ENCODE measurements at places on chromosomes 6 and 20.
A peak's percentile ranks its signal among the peaks of the same experiment; 100 is the strongest.

DNA sequence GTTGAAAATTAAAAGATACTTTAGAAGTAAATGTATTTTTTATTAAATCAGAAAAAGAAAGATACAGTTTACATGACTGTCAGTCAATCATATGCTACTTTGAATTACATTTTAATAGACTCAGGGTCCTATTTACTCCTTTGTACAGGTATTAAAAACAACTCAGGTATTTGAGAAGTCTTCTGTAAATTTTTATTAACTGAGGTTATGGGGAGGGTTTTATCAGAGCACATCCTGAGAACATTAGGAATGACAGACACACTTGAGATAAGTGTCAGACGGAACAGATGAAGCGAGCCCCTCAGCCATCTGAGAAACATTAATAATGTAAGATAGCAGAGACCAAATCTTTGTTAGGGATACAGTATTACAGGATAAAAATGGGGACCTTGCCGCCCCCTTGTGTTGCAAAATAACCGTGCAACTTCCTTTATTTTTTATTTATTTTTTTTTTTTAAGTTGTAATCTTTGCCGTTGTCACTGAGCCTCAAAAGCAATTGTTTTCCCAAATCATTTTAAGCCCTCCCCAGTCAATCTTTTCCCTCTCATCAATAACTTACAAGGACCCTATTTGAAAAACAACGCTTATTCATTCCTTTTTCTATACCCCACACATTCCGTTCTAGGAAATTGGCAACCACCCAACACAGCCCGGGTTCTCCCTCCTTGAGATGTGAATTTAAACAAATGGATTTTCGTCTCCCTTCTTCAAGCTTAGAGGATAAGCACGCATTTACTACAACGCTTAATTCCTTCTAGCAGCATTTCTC, 126.7 kb downstream of the BCAS1 start:
- peak; percentile 56 for DNase-seq

- DNase-seq: no peak
Observed at GRCh38 chr6:85118233-85118632, 331.6 kb upstream of the NT5E start.

DNA sequence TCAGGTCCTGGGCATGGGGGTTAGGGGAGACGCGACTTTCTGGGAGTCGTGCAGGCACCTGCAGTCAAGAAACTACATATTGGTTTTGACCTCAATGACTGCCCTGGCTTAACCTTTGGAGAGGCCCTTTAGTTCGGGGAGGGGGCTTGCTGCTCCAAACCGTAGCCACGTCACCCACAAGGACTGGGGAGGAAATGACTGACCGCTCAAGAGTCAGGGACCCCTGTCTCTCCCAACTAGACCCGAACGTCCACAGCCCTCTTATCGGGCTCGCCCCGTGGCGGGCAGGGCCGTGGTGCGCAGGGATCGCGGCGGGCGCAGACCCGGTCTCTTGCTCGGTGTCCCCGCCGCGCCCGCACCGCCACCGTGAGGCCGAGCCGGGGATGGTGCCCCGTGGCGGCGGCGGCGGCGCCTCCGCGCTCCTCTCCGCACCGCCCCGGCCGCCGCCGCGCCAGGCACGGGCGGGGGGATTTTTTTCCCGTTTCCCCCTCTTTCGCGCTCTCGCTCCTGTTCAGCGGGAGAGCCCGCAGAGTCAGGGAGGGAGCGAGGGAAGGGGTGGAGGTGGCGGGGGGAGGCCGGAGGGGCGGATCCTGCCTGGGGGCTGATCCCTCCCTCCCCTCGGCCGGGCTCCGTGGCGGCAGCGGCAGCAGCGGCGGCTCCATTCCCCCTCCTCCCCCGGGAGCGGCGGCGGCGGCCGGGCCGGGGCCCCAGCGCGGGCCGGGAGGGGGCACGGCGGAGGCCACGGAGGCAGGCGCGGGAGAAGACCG, at the start of gene BRPF3:
Gene BRPF3, plus strand, starts transcription at position 632 of the 767 bp plus-strand sequence. CDS start 3,579 bp downstream, outside the sequence.
- peak; percentile 76 for DNase-seq

DNA sequence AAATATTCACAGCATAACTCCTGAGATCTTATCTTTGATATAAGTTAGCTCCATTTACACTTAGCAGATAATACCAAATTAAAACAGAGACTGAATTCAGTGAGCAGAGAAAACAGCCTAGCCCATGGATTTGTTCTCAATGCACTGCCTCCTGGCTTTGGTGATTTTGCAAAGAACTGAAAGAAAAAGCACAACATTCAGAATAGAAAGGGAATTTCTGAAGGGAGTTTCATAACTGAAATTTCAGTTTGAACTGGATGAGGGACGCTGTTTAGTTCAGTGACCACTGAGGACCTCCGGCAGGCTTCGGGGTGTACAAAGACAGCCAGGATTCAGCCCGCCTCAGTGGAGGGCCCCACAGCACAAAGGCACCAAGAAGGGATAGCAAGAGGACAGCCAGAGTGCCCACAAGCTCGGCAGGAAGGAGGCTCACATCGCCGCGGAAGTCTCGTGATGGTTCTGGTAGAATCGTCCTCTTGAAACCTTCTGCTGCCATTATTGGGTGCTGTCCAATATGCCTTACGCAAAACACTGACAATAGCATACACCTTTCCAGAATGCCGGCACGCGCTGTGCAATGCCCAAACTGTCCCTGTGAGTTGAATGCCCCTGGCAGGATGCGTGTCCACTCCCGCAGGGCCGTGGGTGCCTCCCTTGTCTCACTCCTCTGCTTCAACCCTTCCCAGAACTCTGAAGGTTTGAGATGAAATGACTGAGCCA, 9.7 kb upstream of the IRF4 start:
- no peak for DNase-seq

DNA sequence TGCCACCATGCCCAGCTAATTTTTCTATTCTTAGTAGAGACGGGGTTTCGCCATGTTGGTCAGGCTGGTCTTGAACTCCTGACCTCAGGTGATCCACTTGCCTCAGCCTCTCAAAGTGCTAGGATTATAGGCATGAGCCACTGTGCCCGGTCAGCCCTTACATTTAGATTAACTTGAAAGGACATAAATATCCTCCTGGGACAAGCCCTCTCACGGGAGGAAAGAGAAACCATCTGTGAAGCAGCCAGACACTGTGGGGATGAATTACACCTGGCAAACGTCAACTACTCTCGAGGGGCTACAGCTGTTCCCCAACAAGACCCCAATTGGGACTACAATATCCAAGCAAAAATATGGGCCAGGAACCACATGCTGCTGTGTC, 32.7 kb upstream of the SAMHD1 start:
- DNase-seq: no peak

GRCh38 chr6:42322676-42323075, 105.0 kb upstream of the MRPS10 start:
- no peak for DNase-seq

DNA sequence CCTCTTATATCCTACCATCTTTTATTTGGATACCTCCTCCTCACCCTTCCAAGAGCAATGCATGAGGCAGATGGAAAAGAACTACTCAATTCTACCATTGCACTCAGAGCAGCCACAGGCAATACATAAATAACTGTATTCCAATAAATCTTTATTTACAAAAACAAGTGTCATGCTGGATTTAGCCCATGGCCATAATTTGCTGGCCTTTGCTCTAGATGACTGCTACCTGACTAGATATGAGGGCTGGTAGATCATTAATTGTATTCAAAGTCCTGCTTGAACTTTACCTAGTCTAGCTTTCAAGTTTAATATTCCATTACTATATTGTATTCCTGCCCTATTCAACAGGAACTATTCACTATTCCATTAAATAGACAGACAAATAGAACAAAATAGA, 37.1 kb downstream of the AFG1L start:
- no peak for DNase-seq

- DNase-seq: no peak
Observed at GRCh38 chr20:18055261-18055660, 2.5 kb downstream of the OVOL2 start.
